Aorta (tissue), 5 donors: ENCODE measurements at places on chromosomes 4 and X. TPM values are rescaled to one million over a fixed set of nuclear protein-coding genes. Genes with fewer than 3 reads are reported as not detected.

DNA sequence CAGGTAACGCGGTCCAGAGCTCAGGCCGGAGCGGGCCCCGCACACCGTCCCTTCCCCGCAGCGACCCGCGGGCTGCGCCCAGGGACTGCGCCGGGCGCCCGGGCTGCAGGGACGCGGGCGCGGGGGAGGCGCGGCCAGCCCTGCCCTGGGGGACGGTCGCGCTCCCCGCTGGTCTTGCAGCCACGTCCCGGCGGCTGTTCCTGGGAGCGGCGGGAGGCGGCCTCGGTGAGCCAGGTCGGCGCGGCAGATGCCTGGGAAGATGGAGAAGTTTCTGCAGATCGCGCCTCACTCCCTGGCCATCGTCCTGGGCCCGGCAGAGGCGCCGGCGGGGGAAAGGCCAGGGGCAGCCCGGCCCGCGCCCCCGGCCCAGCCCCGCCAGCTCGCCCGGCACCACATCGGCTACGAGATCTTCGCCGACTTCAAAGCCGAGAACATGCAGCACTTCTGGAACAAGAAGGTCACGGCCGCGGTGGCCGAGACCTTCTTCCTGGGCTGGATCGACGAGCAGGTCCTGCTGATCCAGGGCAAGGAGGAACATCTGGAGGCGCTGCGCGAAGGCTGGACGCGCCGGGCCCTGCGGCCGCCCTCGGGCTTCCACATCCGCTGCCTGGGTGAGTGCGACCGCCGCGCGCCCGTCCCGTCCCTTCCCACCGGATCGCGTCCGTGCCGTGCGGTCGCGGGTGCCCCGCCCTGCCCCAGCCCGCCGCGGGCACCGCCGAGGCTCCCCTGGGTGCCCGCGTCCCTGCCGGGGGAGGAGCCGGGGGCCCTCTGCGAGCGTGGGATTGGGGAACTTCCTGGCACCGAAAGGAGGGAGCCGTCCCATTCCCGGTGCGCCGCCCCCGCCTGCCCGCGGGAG is 107.4 kb upstream of the STOX2 start:
- no peaks in the 10 kb centered on the region for H3K36me3 ChIP-seq
- no peaks in the 10 kb centered on the region for H3K4me1 ChIP-seq
- H3K27me3 ChIP-seq: no peaks in the 10 kb centered on the region
- peak overlapping the region; percentile 22 for H3K4me3 ChIP-seq
- no peak for DNase-seq
- no peak overlapping the region for H3K27ac ChIP-seq

GRCh38 chrX:119410854-119411253 is 11.7 kb downstream of the SLC25A43 start:
- H3K27me3 ChIP-seq: no peaks in the 10 kb centered on the region
- no peaks in the 10 kb centered on the region for H3K4me1 ChIP-seq
- no peak overlapping the region for H3K4me3 ChIP-seq
- DNase-seq: no peak

- H3K4me1 ChIP-seq: no peaks in the 10 kb centered on the region
- H3K36me3 ChIP-seq: no peaks in the 10 kb centered on the region
- peak overlapping the region; percentile 23 for H3K27ac ChIP-seq
- DNase-seq: peak; percentile 79
- no peaks in the 10 kb centered on the region for H3K27me3 ChIP-seq
- H3K4me3 ChIP-seq: peak overlapping the region; percentile 44
These were observed 1.6 kb downstream of the PCDH10 start for GRCh38 chr4:133150486-133151340.

DNA sequence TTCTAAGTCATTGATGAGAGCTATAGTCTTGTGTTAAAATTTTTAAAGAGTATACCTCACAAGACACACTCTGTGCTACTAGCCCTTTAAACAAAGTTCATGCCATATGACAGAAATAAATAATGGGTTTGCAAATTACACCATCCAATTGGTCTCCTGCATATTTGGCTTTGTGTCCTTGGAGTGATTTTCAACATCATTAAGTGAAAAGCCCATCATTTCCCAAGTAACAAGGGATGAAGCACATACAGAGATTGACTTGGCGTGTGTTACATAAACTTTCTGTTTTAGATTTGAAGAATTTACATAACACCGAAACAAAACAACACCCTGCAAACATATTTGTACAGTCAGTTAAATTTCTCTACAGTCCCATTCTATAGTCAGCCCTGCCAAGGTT is 216.9 kb upstream of the NEIL3 start:
- no peak overlapping the region for H3K27ac ChIP-seq
- H3K4me1 ChIP-seq: no peaks in the 10 kb centered on the region

DNA sequence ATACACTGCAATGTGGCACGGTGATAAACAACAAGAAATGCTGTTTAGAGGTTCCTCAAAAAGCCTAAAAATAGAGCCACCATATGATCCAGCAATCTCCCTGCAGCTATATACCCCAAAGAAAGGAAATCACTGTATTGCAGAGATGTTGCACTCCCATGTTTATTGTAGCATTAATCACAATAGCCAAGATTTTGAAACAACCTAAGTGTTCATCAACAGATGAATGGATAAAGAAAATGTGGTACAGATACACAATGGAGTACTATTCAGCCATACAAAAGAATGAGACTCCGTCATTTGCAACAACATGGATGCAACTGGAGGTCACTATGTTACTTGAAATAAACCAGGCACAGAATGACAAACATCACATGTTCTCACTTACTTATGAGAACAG is 365.8 kb upstream of the DIPK2B start:
- no peaks in the 10 kb centered on the region for H3K27me3 ChIP-seq
- DNase-seq: no peak
- no peaks in the 10 kb centered on the region for H3K4me1 ChIP-seq
- H3K36me3 ChIP-seq: no peaks in the 10 kb centered on the region
- H3K27ac ChIP-seq: no peak overlapping the region
- no peak overlapping the region for H3K4me3 ChIP-seq

DNA sequence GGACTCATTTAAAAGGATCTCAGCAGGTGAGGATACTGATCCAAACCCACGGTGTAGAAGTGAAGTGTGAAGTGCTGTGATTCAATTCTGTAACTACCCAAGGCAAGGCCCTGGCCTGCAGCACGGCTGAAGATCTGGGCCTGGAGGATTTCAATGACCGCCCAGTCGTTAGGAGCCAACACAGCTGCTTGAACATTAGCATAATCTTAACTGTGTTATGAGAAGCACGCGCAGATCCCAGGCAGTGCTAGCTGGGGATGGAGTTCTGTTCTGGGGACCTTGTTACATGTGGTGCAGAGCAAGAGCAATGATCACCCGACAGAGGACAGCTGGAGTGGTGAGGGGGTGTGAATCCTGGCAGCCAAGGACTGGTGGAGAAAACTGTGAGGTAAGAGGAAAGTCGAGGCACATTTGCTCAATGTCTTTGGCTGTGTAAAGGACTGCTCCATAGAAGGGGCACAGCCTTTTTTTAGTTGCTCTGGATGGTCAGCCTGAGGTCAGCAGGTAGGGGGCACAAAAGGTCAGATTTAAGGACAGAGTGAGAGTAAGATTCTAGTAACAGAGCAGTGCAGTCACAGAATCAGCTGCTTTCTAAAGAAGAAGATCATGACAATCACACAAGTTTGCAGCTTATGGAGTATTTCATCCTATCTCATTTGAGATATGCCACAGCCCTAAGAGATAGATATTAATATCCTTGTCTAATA is 181.8 kb downstream of the DCLK2 start:
- peaks cover 2% of the 10 kb centered on the region for H3K4me1 ChIP-seq
- no peak overlapping the region for H3K4me3 ChIP-seq
- peaks cover 9% of the 10 kb centered on the region for H3K36me3 ChIP-seq
- no peak for DNase-seq

DNA sequence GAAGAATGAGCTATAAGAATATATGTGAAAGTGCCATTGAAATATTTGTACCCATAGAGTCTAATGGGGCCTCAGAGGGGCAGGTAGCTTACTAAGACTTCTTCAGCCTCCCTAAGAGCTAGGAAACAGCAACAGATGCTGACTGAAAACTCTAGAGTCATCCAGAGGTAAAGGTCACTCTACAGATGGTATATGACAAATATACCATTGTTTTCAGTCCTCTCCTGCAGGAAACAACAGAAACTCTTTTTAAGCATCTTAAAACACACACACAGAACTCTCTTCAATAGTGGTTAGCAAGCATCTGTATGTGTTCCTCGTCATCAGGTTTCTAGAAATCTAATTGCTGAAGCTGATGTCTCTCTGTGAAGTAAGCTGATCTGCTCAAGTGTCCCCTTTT is 313.8 kb upstream of the GATB start:
- H3K4me1 ChIP-seq: no peaks in the 10 kb centered on the region
- H3K27me3 ChIP-seq: no peaks in the 10 kb centered on the region
- H3K4me3 ChIP-seq: no peak overlapping the region

The WDR1 gene
- total RNA-seq: 593 TPM

The GPR50 gene
- total RNA-seq: not detected

DNA sequence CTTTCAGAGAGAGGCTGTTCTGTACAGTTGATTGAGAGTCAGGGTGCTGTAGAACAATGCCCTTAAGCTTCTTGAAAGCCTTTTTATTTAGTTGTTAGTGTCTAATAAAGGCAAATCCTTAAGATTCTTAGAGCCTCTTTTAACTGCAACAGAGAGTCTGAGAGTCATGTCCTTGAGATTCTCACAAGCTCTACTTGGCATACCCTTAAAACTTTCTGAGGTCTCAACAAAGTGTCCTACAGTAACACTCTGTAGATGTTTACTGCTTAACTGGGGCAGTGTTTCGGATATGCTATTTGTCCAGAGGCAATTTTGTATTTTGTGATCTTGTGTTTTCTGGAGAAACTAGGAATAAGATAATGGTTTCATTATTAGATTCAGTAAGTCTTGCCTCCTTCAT is 209.7 kb downstream of the ARHGAP24 start:
- no peaks in the 10 kb centered on the region for H3K36me3 ChIP-seq
- H3K4me3 ChIP-seq: no peak overlapping the region
- no peaks in the 10 kb centered on the region for H3K27me3 ChIP-seq
- DNase-seq: no peak
- H3K4me1 ChIP-seq: no peaks in the 10 kb centered on the region

GRCh38 chr4:73533515-73534422 is 52.2 kb downstream of the AFM start:
- no peak overlapping the region for H3K4me3 ChIP-seq
- H3K4me1 ChIP-seq: no peaks in the 10 kb centered on the region
- no peaks in the 10 kb centered on the region for H3K36me3 ChIP-seq
- no peak for DNase-seq

- H3K27me3 ChIP-seq: no peaks in the 10 kb centered on the region
- no peak for DNase-seq
- H3K27ac ChIP-seq: no peak overlapping the region
- no peaks in the 10 kb centered on the region for H3K36me3 ChIP-seq
These were observed 23.8 kb downstream of the SMIM20 start for GRCh38 chr4:25937801-25938200.

DNA sequence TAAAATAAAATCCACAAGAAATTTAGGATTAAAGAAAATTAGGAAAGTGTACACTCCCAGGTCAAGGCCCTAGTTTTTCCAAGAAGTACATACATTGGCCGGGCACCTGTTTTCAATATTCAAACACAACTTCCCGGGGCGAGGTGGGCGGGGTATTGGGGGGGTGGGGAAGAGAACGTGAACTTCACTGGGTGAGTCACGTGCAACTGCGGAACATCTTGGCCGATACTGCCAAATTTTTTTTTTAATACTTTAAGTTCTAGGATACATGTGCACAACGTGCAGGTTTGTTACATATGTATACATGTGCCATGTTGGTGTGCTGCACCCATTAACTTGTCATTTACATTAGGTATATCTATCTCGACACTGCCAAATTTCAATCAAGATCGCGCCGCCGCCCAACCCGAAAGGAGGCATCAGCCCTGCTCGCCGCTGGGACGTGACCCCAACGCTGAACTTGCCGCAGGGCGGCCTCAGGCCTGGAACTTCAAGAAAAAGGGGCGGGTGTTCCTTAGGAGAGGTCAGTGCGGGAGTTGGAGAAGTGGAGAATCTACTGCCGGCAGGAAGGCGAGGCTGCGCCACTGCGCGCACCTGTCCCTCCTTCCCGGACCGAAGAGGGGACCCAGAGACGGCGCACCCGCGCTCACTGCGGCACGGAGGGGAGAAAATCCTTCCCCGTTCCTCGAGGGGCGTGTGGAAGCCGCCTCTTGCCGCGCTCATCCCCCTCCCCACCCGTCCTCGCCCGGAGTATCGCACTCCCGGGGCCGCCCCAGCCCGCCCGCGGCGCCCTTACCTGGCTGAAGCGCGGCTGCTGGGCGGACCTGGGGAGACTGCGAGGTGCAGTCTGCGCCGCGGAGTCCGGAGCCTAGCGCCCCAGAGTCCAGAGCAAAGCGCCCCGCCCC is at the start of gene TEC:
TEC (minus strand) TSS at position 883 of the 905 bp plus-strand sequence. CDS start 41,224 bp downstream, outside the sequence.
- H3K27me3 ChIP-seq: no peaks in the 10 kb centered on the region
- peak within 1 kb of the TSS; percentile 58 for H3K4me3 ChIP-seq
- H3K27ac ChIP-seq: peak within 1 kb of the TSS; percentile 2
- H3K4me1 ChIP-seq: no peaks in the 10 kb centered on the region
- no peaks in the 10 kb centered on the region for H3K36me3 ChIP-seq
- DNase-seq: peak; percentile 84

The NHSL2 gene
- total RNA-seq: 50.4 TPM

DNA sequence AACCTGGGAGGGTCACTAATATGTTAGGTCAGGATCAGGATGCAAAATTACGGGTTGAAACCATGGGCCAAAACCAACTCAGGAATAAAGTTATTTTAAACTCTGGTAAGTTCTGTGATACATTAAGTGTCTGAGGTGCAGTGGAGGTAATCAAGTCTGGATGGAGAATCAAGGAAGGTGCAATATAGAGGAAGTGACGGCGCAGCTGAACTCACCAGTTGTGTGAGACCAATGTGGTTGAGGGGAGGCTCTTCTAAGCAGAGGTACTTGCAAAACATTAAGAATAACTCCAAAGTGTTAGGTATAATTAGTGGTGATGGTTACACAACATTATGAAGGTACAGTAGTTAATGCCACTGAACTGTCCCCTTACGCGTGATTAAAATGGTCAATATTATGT is 19.7 kb downstream of the GAB3 start:
- no peaks in the 10 kb centered on the region for H3K27me3 ChIP-seq
- H3K4me1 ChIP-seq: peaks cover 6% of the 10 kb centered on the region
- no peak overlapping the region for H3K4me3 ChIP-seq
- DNase-seq: no peak

The MTM1 gene
- 13.6 TPM for total RNA-seq

The ZCCHC4 gene
- 13.5 TPM for total RNA-seq

The GUCY1A1 gene
- 81.9 TPM for total RNA-seq

The HMGN5 gene
- 7.1 TPM for total RNA-seq

- H3K27me3 ChIP-seq: no peaks in the 10 kb centered on the region
- H3K27ac ChIP-seq: no peak overlapping the region
- no peak overlapping the region for H3K4me3 ChIP-seq
- no peaks in the 10 kb centered on the region for H3K4me1 ChIP-seq
- no peak for DNase-seq
- H3K36me3 ChIP-seq: no peaks in the 10 kb centered on the region
These were observed 35.7 kb downstream of the ING2 start for GRCh38 chr4:183540410-183541009.
